ENCODE measurements at places on chromosomes 16 and 17.

- no peak for DNase-seq
Observed at GRCh38 chr16:11805556-11805955, 8.5 kb upstream of the ZC3H7A start.

GRCh38 chr17:78985395-78985794 lies 5.7 kb upstream of the LGALS3BP start:
- DNase-seq, result no peak

DNA sequence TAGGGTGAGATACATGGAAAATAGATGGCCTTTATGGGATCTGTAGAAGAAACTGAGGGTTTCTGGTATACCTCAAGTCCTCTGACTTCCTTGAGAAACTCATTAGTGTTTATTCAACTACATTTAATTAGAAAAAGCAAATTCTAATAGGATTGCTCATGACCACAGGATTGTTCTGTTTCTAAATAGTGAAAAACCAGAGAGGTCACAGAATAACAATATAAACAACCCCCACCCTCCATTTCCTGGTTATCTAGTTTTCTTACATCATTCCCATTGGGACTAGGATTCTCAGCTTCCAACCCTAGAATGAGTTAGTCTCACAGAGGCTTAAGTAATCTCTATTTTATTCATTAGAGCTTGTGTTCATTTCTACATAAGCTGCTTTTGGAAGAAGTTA lies 30.0 kb downstream of the SF3B3 start:
- peak; percentile 87 for DNase-seq

GRCh38 chr16:53809088-53809932 lies 105.4 kb downstream of the FTO start:
- DNase-seq, result peak; percentile 59

DNA sequence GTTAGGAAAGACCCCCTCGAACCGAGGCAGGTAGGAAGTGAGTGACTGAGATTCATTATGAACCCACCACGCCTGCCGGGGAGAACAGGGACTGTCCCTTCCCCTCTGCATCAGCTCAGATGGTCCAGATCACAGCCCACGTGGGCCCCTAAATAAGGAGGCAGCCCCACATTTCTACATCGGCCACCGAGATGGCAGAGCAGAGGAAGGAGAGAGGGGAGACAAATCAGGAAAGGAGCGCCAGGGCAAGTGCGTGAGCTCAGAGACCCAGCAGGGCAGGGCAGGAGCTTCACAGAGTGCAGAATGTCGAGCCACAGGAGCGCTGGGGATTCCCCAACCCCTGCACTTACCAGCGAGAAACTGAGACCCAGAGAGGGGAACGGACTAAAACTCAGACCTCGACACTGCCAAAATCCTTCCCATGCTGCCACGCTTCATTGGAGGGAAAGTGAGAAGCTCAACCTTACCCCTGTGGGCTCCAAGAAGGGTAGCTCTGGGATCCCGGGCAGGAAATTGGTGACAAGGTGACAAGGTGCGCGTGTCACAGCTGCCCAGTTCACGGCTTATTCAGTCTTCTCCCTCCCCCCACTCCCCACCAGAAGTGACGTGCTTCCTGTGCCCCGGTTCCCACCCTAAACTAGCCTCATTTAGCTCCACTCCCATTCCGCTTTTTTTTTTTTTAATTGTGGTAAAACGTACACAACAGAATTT lies at the start of gene ICAM2:
Gene ICAM2, minus strand, starts transcription at position 578 of the 711 bp plus-strand sequence. CDS start 13,942 bp downstream, outside the sequence.
- no peak for DNase-seq

GRCh38 chr16:89349947-89350633 lies 132.6 kb downstream of the ZNF778 start:
- DNase-seq, result no peak

DNA sequence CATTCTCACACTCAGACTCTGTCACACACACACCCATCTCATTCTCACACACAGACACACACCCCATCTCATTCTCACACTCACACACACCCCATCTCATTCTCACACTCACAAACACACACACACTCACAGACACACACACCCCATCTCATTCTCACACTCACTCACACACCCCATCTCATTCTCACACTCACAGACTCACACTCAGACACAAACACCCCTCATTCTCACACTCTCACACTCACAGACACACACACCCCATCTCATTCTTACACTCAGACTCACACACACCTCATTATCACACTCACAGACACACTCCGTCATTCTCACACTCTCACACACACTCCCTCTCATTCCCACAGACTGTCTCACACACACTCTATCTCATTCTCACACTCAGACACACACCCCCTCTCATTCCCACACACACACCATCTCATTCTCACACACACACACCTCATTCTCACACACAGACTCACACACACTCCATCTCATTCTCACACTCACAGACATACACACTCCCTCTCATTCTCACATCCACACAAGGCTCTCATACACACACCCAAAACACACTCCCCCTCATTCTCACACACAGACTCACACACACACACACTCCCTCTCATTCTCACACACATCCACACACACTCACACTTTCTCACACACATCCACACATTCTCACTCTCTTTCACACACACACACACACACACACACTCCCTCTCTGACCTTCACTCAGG lies 2.9 kb downstream of the ASGR1 start:
- no peak for DNase-seq

- no peak for DNase-seq
Observed at GRCh38 chr17:58420827-58421226, 3.5 kb upstream of the RNF43 start.

GRCh38 chr17:26792486-26792885 lies 501.4 kb upstream of the WSB1 start:
- peak; percentile 30 for DNase-seq

- no peak for DNase-seq
Observed at GRCh38 chr16:81798311-81799137, 19.4 kb downstream of the PLCG2 start.

GRCh38 chr17:77109159-77109759 lies 31.5 kb upstream of the SEC14L1 start:
- DNase-seq, result no peak

DNA sequence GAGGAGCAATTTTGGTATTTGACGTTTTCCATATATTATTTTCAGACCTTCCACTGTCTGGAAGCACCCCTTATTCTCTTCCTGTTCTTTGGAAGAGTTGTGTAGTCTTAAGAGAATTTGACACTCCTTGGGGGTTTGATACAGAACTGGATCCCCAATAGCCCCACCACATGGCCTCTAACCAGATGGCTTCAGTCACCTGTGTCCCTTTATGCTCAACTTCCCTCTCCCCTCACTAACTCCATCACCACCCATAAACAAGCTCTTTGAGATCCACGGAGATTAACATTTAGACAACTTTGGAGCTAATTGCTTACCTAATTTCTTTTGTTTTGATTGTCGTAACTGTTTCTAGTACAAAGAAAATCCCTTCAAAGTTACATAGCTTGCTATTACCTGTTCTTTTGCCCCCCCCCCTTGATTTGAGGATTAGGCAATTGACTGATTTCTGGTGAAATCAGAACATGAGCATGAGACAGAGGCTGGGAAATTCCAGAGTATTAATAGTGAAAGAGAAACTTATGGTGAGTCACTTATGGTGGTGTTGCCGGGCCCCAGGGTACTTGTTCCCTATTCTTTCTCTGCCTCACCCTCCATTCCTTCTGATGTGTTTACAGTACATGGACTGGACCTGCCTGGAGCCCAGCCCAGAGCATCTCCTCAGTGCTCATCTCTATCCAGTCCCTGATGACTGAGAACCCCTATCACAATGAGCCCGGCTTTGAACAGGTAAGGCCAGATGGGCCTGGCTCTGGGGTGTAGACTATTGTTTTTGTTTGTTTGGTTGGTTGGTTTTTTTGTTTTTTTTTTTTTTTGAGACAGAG lies 7.5 kb downstream of the UBE2Z start:
- peak; percentile 84 for DNase-seq

GRCh38 chr17:27751166-27751565 lies 49.2 kb downstream of the NOS2 start:
- no peak for DNase-seq

- DNase-seq, result no peak
Observed at GRCh38 chr16:46949241-46949892, 24.1 kb downstream of the DNAJA2 start.

DNA sequence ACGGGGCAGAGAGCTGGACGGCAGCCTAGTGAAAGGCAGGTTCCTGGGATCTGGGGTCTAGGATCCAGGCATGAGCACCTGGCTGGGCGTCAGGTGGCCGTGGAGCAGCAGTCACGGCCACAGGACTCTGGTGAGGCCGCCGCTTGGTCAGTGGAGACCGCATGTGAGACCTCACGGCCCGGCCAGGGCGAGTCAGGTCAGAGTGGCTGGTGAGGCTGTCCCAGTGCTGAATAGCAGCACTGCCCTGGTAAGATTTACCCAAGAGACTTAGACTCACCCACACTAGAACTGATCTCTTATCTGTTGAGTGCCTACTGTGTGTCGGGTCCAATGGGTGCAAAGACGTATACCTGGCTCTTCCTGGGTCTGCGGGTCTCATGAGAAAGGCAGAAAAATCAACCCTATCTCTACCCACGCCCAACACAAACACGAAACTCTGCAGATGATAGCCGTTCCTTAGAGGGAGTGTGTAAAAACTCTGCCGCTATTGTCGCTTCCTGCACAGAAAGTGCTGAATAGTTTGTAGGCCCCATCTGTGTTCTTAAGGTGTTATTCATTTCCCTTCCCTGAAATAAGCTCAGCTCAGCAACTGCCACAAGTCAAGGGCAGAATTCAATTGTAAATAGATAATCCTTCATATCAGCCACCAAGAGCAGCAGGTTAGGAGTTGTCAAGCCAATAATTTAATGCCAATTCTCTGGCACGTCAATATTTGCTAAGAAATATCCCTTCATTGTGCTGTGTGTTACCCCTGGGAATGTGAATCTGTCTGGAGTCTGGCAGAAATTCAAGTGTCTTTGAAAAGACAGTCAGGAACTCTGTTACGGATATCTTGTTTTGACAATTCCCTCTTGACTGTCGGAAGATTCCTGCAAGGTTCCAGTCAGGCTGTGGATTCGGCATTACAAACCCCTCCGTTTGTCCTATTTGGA lies 240.0 kb downstream of the NTN1 start:
- DNase-seq, result no peak

GRCh38 chr17:17391668-17392370 lies 85.0 kb upstream of the MED9 start:
- no peak for DNase-seq

DNA sequence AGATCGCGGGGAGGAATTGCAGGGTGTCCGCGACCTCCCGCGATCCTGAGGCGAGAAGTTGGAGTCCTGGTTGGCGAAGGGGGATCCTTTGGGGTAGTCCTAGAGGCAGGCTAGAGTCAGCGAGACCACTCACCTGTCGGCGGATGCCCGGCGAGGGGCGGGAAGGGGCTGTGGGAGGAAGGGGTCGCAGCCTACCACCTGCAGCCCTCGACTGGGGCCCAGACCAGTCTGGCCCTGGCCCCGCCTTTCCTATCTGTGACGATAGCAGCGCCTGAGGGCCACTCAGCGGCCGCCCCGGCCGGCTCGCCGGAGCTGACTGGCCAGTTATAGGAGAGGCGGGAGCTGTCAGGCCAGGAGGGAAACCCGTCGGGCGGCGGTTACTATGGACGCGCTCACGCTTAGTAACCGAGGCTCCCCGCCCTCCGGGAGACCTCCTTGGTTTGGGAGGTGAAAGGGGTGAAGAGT lies at the start of gene TEKT3:
Gene TEKT3, minus strand, starts transcription at position 213 of the 465 bp plus-strand sequence. CDS start 10,012 bp downstream, outside the sequence.
- DNase-seq, result peak; percentile 46

- DNase-seq, result no peak
Observed at GRCh38 chr17:19717031-19717360, 612 bp upstream of the SLC47A2 start.

DNA sequence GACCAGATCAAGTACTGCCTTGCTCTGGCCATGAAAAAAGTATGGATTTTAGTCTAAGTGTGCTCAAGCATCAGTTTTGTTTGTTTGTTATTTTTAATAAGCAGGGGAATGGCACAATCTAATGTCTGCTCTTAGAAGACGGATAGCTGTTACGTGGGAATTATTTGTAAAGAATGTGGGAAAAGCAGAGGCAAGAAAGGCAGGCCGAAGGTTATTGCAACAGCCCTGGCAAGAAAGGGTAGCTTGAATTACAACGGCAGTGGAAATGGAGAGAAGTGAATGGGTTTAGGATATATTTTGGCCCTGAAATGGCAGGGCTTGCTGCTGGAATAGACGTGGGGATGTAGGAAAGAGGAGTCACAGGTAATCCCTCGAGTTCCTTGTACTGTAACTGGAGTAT lies 987 bp upstream of the HASPIN start:
- DNase-seq, result peak; percentile 51

DNA sequence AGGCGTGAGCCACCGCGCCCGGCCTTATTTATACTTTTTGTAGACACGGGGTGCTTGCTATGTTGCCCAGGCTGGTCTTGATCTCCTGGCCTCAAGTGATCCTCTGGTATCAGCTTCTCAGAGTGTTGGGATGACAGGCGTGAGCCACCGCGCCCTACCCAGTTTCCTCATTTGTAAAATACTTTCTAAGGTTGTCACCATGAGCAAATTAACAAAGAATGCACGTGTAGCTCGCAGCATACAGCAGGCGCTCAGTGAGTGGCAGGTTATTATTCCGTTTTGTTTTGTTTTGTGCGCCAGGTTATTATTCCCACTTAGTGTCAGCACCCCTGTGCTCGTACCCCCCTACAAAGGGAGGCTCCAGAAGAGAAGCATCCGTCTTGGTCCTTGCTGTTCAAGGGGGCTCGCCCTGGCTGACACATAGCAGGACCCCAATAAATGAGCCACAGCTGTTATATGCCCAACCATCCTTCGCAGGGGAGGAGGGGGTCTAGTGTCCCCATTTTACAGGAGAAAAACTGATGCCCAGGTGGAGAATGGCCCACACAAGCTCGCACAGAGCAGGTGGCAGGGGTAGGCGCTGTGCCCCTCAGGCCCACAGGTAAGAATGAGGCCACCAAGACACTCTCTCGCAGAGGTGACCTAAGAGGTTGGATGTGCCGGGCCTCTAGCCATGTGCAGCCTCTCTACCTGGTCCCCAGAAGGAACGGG lies 686 bp upstream of the MIEF2 start:
- DNase-seq, result no peak

GRCh38 chr17:28756049-28756804 lies 12.4 kb downstream of the TRAF4 start:
- DNase-seq, result no peak

GRCh38 chr16:87597324-87597830 lies 4.9 kb upstream of the JPH3 start:
- no peak for DNase-seq

- DNase-seq, result no peak
Observed at GRCh38 chr17:39750131-39751015, 12.6 kb downstream of the GRB7 start.

GRCh38 chr17:54439816-54440215 lies 460.8 kb upstream of the TOM1L1 start:
- no peak for DNase-seq

GRCh38 chr16:17269439-17269838 lies 201.3 kb downstream of the XYLT1 start:
- no peak for DNase-seq

- no peak for DNase-seq
Observed at GRCh38 chr16:62548095-62548494, 511.9 kb upstream of the CDH8 start.

GRCh38 chr16:17417740-17418139 lies 53.0 kb downstream of the XYLT1 start:
- DNase-seq, result no peak

Measured in fibroblast of the aortic adventitia (primary cell).